ENCODE measurements at places on chromosomes 1 and 21. TPM values are rescaled to one million over a fixed set of nuclear protein-coding genes. Genes with fewer than 3 reads are reported as not detected.

ASH1L gene
- total RNA-seq: 62.4 TPM

ZNF683 gene
- total RNA-seq: 0.49 TPM

ALDH4A1 gene
- 13.0 TPM for total RNA-seq

HENMT1 gene
- 10.5 TPM for total RNA-seq

ETV3 gene
- 15.1 TPM for total RNA-seq

CDC42BPA gene
- 27.8 TPM for total RNA-seq

CLDN19 gene
- total RNA-seq: not detected

EDARADD gene
- total RNA-seq: 0.11 TPM

KRTAP20-1 gene
- total RNA-seq: not detected

RIPPLY3 gene
- total RNA-seq: 0.20 TPM

CSF3R gene
- total RNA-seq: 443 TPM
